ENCODE measurements at places on chromosomes 12 and 14. TPM values are rescaled to one million over a fixed set of nuclear protein-coding genes. Genes with fewer than 3 reads are reported as not detected.
A peak's percentile ranks its signal among the peaks of the same experiment; 100 is the strongest.

DNA sequence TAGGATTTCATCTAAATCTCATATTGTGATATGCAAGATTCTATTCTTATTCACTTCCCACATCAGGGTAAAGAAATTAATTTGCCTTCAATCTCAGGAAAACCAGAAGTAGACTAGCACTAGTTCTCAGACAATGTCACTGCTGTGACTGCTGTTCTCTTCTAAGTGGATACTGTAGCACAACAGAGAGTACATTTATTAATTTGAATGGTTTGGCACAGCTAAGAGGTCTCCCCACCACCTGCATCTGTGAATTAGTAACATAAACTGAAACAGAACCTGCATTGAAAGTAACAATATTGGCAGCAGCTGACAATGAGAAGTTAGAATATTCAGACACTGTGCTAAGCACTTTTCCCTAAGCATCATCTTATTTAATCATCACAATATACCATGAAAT lies 253.1 kb downstream of the PDZRN4 start:
- DNase-seq = no peak

DNA sequence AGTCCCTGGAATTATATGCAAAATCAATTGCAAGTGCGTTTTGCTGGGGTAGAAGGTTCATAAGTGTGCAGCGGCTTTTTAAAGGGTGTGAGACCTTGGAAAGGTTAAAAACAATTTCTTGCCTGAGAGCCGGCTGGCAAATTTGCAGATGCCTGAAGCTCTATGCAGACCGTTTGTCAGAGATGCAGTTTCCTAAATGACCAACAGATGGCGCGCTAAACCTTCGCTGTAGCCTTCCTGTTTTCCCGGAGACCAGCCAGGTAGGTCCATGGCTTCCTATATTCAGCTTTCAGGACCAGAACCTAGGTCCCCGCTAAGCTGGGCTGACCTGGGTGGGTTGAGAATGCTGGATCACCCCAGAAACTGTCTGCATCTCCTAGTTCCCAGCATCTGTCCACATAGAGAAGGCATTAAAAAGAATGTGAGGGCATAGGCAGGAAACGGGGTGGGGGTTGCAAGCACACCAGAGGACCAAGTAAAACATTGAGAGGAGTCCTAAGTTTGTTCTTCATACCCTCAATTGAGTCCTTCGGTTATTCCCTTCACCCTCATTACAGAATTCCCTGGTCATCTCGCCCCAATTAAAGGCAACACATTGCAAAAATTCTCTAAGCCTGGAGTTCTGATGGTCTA lies 5.7 kb upstream of the NOS1 start:
- DNase-seq = peak; percentile 77

DNA sequence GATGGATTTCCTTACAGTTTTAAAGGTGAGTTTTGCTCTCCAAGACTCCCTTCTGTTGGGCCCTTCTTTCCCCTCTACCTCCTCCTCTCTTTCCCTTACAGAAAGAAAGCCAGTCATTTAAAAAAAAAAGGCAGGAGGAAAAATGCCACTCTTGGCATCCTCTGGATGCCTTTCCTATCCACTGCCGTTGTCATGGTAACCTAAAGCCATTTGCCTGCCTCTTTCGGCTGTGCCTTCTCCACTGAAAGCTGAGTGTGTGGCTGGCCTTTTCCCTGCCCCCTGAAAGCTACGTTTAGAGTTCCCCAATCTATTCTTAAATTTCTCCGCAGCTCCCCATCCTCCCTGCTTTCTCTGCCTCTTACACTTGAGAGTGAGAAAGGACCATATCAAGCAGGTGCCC lies 67.1 kb downstream of the TUNAR start:
- no peak for DNase-seq

GRCh38 chr12:6827437-6827911 lies 733 bp upstream of the P3H3 start:
- DNase-seq = peak; percentile 76

DNA sequence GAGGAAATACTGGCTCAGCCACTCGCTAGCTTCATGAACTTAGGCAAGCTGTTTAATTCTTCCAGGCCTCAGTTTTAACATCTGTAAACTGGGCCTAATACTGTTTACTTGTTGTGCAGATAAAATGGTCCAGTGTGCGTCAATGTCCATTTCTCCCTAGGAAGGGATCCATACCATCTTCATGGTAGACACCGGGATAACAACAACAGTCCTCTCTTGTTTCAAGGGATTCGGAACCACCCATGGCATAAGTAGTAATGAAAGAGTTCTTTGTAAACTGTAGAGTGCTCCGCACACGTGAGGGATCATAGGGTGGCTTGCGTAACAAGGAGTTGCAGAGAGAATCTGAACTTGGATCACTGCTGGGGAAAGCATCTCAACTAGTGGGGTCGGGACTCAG lies 17.3 kb upstream of the CHGA start:
- no peak for DNase-seq

GRCh38 chr14:95190346-95190840 lies 33.1 kb upstream of the DICER1 start:
- DNase-seq = no peak

- no peak for DNase-seq
Observed at GRCh38 chr12:113054948-113055486, 1.5 kb upstream of the DTX1 start.

- DNase-seq = no peak
Observed at GRCh38 chr12:79645235-79645630, 45.5 kb downstream of the PAWR start.

TTC7B gene
- total RNA-seq = 14.0 TPM

GRCh38 chr12:11759494-11759878 lies 110.0 kb downstream of the ETV6 start:
- DNase-seq = no peak

RIPK3 gene
- total RNA-seq = 10.7 TPM

DNA sequence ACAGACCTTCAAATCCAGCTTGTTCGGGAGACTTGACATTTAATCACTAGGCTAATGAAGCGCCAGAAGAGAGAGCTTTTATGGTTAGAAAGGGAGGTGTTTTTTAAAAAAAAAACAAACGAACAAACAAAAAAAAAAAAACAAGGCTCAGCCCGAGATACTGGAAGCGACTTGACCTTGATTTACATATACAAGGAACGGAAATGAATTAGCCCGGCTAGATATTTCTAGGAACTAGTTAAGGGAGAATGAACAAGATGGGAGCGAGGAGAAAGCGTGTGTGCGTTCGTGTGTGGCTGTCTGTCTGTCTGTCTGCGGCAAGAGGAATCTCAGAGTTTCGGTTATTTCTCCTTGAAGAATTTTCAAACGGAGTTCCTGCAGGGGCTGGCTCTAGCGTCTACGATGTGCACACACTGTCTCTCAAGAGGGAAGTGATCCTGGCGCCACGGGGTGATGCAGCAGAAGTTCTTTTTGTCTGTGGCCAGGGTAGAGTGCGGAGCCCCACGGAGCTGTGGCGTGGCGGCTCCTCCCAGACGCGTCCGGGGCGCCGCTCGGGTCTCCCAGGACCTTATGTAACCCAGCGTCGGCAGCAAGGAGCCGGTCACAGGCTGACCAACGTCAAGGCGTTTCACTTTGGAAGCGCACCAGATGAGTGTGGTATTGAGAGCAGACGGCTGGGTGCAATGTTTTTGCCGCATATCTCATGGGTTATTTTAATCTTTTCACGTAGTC lies 18.8 kb downstream of the SOCS2 start:
- DNase-seq = peak; percentile 64

GRCh38 chr14:90620568-90621077 lies 195.6 kb downstream of the TTC7B start:
- no peak for DNase-seq

DNA sequence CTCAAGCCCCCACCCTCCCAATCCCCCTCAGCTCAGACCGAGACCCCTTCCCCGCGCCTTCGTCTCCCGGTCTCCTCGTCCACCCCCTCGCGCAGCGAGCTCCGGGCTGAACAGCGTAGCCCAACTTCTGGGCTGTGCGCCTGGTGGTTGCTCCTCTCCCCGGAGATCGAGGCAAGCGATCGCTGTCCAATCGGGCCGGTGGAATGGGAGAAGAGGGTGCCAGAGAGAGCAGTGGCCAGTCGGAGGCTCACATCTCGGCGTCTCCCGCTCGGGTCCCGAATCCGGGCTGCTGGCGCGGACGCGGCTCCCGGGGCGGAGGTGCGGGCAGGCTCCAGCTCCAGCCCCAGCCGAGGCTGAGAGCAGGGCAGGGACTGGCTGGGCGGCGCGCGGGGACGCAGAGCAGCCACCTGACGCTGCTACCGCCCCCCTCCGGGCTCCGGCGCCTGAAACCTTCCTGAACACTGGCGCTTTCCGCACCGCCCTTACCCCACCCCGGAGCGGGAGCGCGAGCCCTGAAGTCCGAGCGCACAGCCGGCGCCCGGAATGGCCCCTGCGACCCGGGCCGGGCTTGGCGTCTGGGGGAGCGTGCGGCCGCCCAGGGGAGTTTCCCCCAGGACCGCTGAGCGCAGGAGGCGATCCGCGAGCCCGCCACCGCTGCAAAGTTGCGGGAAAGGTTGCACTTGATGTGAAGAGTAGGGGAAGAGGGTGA lies 508 bp upstream of the KCNH5 start:
- no peak for DNase-seq

GRCh38 chr12:69688021-69688420 lies 11.1 kb downstream of the BEST3 start:
- no peak for DNase-seq

IRAK3 gene
- total RNA-seq = 88.8 TPM

TAS2R14 gene
- 3.7 TPM for total RNA-seq

DNA sequence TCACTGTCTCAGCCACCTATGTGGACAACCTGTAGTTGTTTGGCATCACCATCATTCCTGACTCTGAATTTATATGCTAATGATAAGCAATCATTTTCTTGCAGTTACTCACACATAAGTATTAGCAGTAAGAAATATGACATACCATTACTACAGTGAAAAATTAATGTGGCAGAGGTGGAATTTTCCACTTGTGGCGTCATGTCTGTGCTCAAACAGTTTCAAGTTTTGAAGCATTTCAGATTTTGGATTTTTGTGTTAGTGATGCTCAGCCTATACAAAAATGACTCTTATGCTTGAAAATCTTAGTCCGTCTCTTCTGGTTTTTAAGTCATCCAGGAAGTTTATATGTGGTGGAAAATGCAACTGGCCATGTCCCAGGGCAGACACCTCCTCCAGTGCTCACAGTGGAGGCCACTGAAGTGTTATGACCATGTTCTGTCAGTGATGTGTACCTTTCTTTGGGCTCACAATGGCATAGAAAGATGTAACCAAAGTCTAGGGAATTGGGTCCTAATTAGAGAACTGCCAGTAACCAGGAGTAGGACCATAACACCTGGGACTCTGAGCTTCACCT lies 220.6 kb downstream of the SYT1 start:
- no peak for DNase-seq

IAPP gene
- not detected for total RNA-seq

- DNase-seq = no peak
Observed at GRCh38 chr14:91857614-91858013, 9.7 kb downstream of the TC2N start.

RBP5 gene
- total RNA-seq = 3.3 TPM

- no peak for DNase-seq
Observed at GRCh38 chr14:92706386-92706785, 42.0 kb downstream of the LGMN start.
